Endothelial cell (in vitro differentiated cells): ENCODE measurements at places on chromosomes 6 and 20.

GRCh38 chr6:144820270-144820669 lies 535.1 kb downstream of the UTRN start:
- no peak overlapping the region for H3K27ac ChIP-seq
- H3K36me3 ChIP-seq, result no peaks in the 10 kb centered on the region
- no peak for DNase-seq
- no peaks in the 10 kb centered on the region for H3K4me1 ChIP-seq
- H3K27me3 ChIP-seq, result no peaks in the 10 kb centered on the region
- H3K4me3 ChIP-seq, result no peak overlapping the region

- DNase-seq, result no peak
- H3K4me1 ChIP-seq, result peaks cover 3% of the 10 kb centered on the region
- H3K4me3 ChIP-seq, result no peak overlapping the region
- peaks cover 1% of the 10 kb centered on the region for H3K27me3 ChIP-seq
- H3K27ac ChIP-seq, result no peak overlapping the region
Measured at GRCh38 chr6:39273406-39273821, 40.8 kb downstream of the KCNK17 start.

- no peaks in the 10 kb centered on the region for H3K27me3 ChIP-seq
- H3K27ac ChIP-seq, result no peak overlapping the region
- peaks cover 17% of the 10 kb centered on the region for H3K4me1 ChIP-seq
Measured at GRCh38 chr6:43386492-43386891, 17.0 kb upstream of the ZNF318 start.

GRCh38 chr6:74356391-74356790 lies 660.4 kb downstream of the CD109 start:
- no peaks in the 10 kb centered on the region for H3K27me3 ChIP-seq
- H3K4me3 ChIP-seq, result no peak overlapping the region
- no peaks in the 10 kb centered on the region for H3K36me3 ChIP-seq
- no peak overlapping the region for H3K27ac ChIP-seq
- no peak for DNase-seq
